ENCODE measurements at places on chromosomes 7 and 10. TPM values are rescaled to one million over a fixed set of nuclear protein-coding genes. Genes with fewer than 3 reads are reported as not detected.

DNA sequence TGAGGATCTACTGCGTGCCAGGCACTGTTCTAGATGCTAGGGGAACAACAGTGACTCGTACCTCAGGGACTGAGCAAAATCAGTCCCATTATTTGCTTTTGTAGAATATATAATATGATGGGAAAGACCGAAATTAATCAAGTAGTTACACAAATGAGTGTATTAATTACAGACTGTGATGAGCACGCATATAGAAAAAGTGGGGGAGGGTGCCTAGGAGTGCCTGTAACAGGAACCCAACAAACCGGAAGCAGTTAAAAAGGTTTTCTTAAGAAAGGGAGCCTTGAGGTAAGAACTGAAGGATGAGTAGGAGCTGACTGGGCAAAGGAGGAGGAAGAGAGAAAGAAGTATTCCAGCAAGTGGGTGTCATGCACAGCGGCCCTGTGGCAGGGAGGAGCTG, 28.2 kb upstream of the IL6 start:
- H3K4me3 ChIP-seq: peak overlapping the region; percentile 38
- peaks cover 74% of the 10 kb centered on the region for H3K4me1 ChIP-seq
- H3K27ac ChIP-seq: peak overlapping the region; percentile 69
- no peaks in the 10 kb centered on the region for H3K27me3 ChIP-seq

The PSPH gene
- 10.1 TPM for total RNA-seq

DNA sequence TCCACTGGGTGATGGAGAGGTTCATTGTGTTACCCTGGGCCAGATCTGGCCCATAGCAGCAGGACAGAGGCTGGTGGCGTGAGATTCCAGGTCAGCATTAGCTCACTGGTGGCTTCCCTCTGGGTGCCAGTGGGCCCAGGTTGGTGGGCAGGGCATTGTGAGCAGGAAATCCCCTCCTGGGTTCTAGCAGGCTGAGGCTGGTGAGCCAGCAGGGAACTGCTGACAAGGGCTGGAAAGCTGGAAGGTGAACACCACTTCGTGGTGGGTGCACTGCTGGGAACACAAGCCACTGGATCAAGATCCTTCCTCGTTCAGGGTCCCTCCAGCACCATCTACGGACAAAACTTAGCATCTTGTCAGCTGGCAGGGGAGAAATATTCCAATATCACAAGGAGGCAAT, 259.2 kb upstream of the FZD1 start:
- no peak overlapping the region for H3K27ac ChIP-seq
- H3K4me1 ChIP-seq: no peaks in the 10 kb centered on the region
- H3K27me3 ChIP-seq: no peaks in the 10 kb centered on the region

- H3K27ac ChIP-seq: no peak overlapping the region
- H3K4me1 ChIP-seq: no peaks in the 10 kb centered on the region
- no peaks in the 10 kb centered on the region for H3K36me3 ChIP-seq
- H3K27me3 ChIP-seq: peaks cover 7% of the 10 kb centered on the region
- no peak for DNase-seq
Observed at GRCh38 chr7:132738254-132738653, 162.0 kb upstream of the PLXNA4 start.

DNA sequence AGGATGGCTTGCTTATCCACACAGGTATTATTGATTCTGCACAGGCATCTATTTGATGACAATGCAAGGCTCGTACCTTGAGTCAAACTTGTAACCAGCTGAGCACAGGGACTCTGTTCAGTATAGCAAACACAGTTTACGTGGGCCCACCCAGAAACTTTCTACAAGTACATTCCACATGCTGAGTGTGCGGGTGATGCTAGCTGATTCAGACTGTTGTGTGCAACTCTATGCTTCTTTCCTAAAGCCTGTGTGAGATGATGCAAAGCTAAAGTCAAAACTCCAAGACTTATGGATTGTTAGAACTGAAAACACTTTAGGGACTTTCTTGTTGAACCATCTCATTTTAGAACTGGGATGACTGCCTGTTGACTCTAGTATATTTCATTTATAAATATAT, 21.5 kb upstream of the CALD1 start:
- no peak overlapping the region for H3K4me3 ChIP-seq
- H3K27me3 ChIP-seq: peaks cover 2% of the 10 kb centered on the region
- no peak overlapping the region for H3K27ac ChIP-seq
- no peaks in the 10 kb centered on the region for H3K36me3 ChIP-seq
- DNase-seq: no peak

The CTAGE15 gene
- total RNA-seq: not detected

- no peaks in the 10 kb centered on the region for H3K36me3 ChIP-seq
- no peak overlapping the region for H3K27ac ChIP-seq
- H3K4me1 ChIP-seq: no peaks in the 10 kb centered on the region
- H3K4me3 ChIP-seq: no peak overlapping the region
- DNase-seq: no peak
Observed at GRCh38 chr10:17831341-17831740, 22.2 kb downstream of the MRC1 start.

DNA sequence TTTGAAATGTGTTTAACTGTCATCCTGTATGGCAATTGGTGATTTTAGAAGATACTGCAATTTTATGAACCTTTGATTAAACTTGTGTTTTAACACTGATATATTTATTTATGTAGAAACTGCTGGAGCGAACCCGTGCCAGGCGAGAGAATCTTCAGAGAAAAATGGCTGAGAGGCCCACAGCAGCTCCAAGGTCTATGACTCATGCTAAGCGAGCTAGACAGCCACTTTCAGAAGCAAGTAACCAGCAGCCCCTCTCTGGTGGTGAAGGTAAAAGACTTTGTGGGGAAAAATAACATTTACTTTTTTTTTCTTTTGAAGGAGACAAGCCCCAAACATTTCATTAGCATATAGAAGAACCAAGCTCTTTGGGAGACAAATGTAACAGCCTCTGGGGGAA, 6.5 kb downstream of the ANLN start:
- H3K4me1 ChIP-seq: peaks cover 22% of the 10 kb centered on the region
- peaks cover 70% of the 10 kb centered on the region for H3K36me3 ChIP-seq
- no peaks in the 10 kb centered on the region for H3K27me3 ChIP-seq
- no peak overlapping the region for H3K27ac ChIP-seq
- H3K4me3 ChIP-seq: no peak overlapping the region

- no peak for DNase-seq
- H3K4me3 ChIP-seq: no peak overlapping the region
- peaks cover 7% of the 10 kb centered on the region for H3K27me3 ChIP-seq
- no peak overlapping the region for H3K27ac ChIP-seq
- H3K4me1 ChIP-seq: no peaks in the 10 kb centered on the region
Observed at GRCh38 chr10:47123716-47124288, 176.2 kb upstream of the GDF10 start.

DNA sequence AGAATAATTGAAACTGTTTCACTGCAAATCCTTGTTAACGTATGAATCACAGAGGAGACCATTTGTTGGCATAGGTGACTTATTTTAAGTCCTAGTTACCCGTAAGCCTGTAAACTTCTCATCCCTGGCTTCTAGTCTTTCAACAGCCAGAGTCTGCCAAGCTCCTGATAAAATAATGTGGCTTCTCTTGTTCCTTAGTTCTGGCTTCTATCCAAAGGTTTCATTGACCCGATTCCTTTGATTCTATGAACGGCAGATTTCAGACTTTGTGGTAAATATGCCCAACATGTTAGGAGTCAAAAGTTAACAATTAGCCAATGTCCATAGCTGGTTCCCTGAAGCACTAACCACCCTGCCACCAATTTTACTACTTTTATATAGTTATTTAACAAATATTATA, 23.3 kb downstream of the DNAH11 start:
- no peak overlapping the region for H3K27ac ChIP-seq
- no peaks in the 10 kb centered on the region for H3K27me3 ChIP-seq
- H3K4me1 ChIP-seq: no peaks in the 10 kb centered on the region
- H3K4me3 ChIP-seq: no peak overlapping the region
- no peak for DNase-seq

DNA sequence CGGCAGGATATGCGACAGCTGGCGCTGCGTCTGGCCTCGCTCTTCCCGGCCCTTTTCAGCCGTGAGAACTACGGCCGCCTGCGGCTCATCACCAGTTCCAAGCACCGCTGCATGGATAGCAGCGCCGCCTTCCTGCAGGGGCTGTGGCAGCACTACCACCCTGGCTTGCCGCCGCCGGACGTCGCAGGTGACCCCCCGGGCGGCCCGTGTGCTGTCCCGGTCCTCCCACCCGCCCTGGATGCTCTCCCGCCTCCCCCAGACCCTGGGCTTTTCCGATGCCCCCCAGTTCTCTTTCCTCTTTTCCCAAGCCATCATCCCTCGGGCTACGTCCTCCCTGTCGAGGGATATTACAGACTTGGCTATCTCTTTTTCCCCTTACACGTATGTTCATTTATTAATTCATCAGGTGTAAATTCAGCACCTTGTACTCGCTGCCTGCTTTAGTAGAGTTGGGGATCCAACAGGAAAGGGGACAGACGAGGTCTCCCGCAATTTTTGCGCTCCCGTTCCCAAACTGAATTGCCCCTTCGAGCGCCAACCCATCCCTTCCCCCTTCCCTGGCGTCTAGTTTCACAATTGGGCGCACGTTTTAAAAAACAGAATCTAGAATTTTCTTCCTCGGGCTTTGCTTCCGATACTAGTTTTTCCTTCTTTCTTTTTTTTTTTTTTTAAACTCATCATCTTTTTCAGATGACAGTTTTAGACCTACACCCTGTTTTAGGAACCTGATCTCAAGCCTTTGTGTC, 846 bp downstream of the MINPP1 start:
- peaks cover 4% of the 10 kb centered on the region for H3K27me3 ChIP-seq
- DNase-seq: peak; percentile 64
- H3K27ac ChIP-seq: peak overlapping the region; percentile 84
- peak overlapping the region; percentile 95 for H3K4me3 ChIP-seq

The PRKCQ gene
- 61.8 TPM for total RNA-seq

GRCh38 chr7:17802056-17802455, 138.2 kb downstream of the SNX13 start:
- no peak overlapping the region for H3K27ac ChIP-seq
- H3K4me1 ChIP-seq: no peaks in the 10 kb centered on the region
- H3K36me3 ChIP-seq: peaks cover 23% of the 10 kb centered on the region
- H3K27me3 ChIP-seq: no peaks in the 10 kb centered on the region

The AKR1C2 gene
- total RNA-seq: not detected

The TUBB8 gene
- total RNA-seq: not detected

GRCh38 chr10:107164992-107165391, 486 bp upstream of the SORCS1 start:
- no peaks in the 10 kb centered on the region for H3K4me1 ChIP-seq
- peaks cover 21% of the 10 kb centered on the region for H3K27me3 ChIP-seq
- no peak overlapping the region for H3K27ac ChIP-seq
- DNase-seq: no peak

The PRSS37 gene
- total RNA-seq: not detected

The SKIDA1 gene
- 0.09 TPM for total RNA-seq

GRCh38 chr7:134623193-134623592, 23.5 kb upstream of the BPGM start:
- peaks cover 54% of the 10 kb centered on the region for H3K27me3 ChIP-seq
- no peak for DNase-seq
- no peaks in the 10 kb centered on the region for H3K4me1 ChIP-seq
- H3K36me3 ChIP-seq: no peaks in the 10 kb centered on the region
- no peak overlapping the region for H3K4me3 ChIP-seq

GRCh38 chr10:69317175-69317604, 38.9 kb downstream of the HK1 start:
- peak; percentile 43 for DNase-seq
- peaks cover 3% of the 10 kb centered on the region for H3K36me3 ChIP-seq
- peak overlapping the region; percentile 92 for H3K27ac ChIP-seq
- peak overlapping the region; percentile 91 for H3K4me3 ChIP-seq

DNA sequence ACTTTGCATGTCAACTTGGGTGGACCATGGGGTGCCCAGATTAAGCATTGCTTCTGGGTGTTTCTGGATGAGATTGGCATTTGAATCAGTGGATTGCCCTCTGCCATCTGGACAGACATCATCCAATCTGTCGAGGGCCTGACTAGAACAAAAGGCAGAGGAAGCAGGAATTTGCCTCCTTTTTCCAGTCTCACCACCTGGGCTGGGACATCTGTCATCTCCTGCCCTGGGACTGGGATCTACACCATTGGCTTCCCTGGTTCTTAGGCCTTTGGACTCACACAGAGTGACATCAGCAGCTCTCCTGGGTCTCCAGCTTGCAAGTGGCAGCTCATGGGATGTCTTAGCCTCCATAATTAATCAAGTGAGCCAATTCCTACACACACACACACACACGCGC, 10.3 kb downstream of the SLC13A4 start:
- no peaks in the 10 kb centered on the region for H3K36me3 ChIP-seq
- DNase-seq: no peak
- H3K27ac ChIP-seq: no peak overlapping the region
- no peak overlapping the region for H3K4me3 ChIP-seq

The ABCB4 gene
- total RNA-seq: 0.54 TPM

The ANXA8 gene
- total RNA-seq: not detected

GRCh38 chr10:118045837-118046394, 825 bp downstream of the RAB11FIP2 start:
- H3K36me3 ChIP-seq: peaks cover under 1% of the 10 kb centered on the region
- H3K27me3 ChIP-seq: peaks cover 2% of the 10 kb centered on the region
- H3K4me1 ChIP-seq: peaks cover 21% of the 10 kb centered on the region
- peak; percentile 62 for DNase-seq

The CLEC5A gene
- total RNA-seq: 0.44 TPM

- no peaks in the 10 kb centered on the region for H3K27me3 ChIP-seq
- no peak overlapping the region for H3K4me3 ChIP-seq
- no peak overlapping the region for H3K27ac ChIP-seq
- H3K4me1 ChIP-seq: peaks cover 9% of the 10 kb centered on the region
Observed at GRCh38 chr10:92027141-92027540, 103.6 kb downstream of the BTAF1 start.

- no peaks in the 10 kb centered on the region for H3K36me3 ChIP-seq
- peaks cover 20% of the 10 kb centered on the region for H3K27me3 ChIP-seq
- H3K4me1 ChIP-seq: peaks cover 2% of the 10 kb centered on the region
- peak overlapping the region; percentile 38 for H3K27ac ChIP-seq
Observed at GRCh38 chr7:1758028-1758858, 88.2 kb downstream of the ELFN1 start.

The FRAT2 gene
- total RNA-seq: 15.3 TPM

DNA sequence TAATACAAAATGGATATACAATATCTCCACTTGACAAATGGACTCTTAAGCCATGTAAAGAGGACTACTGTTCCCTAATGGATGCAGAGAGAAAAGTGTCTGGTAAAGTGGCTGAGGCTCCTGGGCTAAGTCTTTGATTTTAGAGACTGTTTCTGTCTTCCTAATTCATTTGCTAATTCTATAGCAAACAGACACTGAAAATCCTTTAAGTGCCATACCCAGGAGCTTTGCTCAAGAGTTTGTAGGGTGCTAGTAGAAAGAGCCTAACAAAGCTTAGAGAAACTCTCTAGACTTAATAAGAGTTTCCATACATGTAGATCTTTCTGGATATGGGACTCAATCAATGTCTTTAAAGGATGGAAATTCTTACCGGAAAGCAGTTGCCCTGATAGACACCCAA, 16.7 kb downstream of the CEP55 start:
- H3K36me3 ChIP-seq: peaks cover 39% of the 10 kb centered on the region
- H3K27ac ChIP-seq: no peak overlapping the region
- DNase-seq: no peak
- H3K4me1 ChIP-seq: no peaks in the 10 kb centered on the region
- no peak overlapping the region for H3K4me3 ChIP-seq

The GFRA1 gene
- total RNA-seq: not detected

The HOXA3 gene
- not detected for total RNA-seq

GRCh38 chr10:75126277-75126676, 14.8 kb downstream of the SAMD8 start:
- no peaks in the 10 kb centered on the region for H3K27me3 ChIP-seq
- no peak for DNase-seq
- H3K4me3 ChIP-seq: peak overlapping the region; percentile 17
- no peak overlapping the region for H3K27ac ChIP-seq
- H3K36me3 ChIP-seq: peaks cover 28% of the 10 kb centered on the region

The NKX2-3 gene
- not detected for total RNA-seq

Data from activated naive CD8-positive, alpha-beta T cell treated with anti-CD3 and anti-CD28 coated beads, Interleukin-2, amount 10 ng/mL, durations not matched to agents 7 days and 5 days (primary cell).